ENCODE measurements at places on chromosomes 2 and 18. TPM values are rescaled to one million over a fixed set of nuclear protein-coding genes. Genes with fewer than 3 reads are reported as not detected.

The ATAD2B gene
- total RNA-seq: 17.9 TPM

GRCh38 chr2:52115750-52116149 lies 1083.8 kb upstream of the NRXN1 start:
- no peak for DNase-seq

- peak; percentile 83 for DNase-seq
These were observed 30.9 kb downstream of the MREG start for GRCh38 chr2:215982465-215982875.

GRCh38 chr18:12883372-12883683 lies 709 bp downstream of the PTPN2 start:
- peak; percentile 16 for DNase-seq

- no peak for DNase-seq
These were observed 528 bp downstream of the ATG9A start for GRCh38 chr2:219228911-219229304.

GRCh38 chr2:28717339-28717758 lies 34.3 kb upstream of the PPP1CB start:
- DNase-seq: peak; percentile 5

Measured in Calu3 (cell line).